NCI-H1436 (cell line): ENCODE measurements at places on chromosomes 2 and 18.

DNA sequence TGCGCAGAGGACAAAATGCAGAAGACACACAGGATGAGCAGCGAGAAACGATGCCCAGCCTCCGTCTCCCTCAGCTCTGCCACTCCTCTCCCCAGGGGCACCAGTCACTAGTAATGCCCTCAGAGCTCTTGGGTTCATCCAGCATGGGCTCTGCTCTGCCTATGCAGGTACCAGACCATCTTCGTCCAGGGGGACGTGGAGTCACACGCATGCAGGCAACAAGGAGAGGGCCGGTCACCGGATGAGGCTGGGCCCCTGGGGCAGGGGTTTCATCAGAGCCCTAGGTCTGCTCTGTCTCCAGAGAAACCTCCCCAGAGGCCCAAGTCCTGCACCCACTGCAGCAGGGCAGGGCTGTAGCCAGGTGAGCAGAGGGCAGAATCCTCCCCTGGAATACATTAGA lies 23.9 kb downstream of the RAB31 start:
- no peak for DNase-seq

GRCh38 chr2:29218550-29219125 lies 103.4 kb downstream of the CLIP4 start:
- DNase-seq = no peak

DNA sequence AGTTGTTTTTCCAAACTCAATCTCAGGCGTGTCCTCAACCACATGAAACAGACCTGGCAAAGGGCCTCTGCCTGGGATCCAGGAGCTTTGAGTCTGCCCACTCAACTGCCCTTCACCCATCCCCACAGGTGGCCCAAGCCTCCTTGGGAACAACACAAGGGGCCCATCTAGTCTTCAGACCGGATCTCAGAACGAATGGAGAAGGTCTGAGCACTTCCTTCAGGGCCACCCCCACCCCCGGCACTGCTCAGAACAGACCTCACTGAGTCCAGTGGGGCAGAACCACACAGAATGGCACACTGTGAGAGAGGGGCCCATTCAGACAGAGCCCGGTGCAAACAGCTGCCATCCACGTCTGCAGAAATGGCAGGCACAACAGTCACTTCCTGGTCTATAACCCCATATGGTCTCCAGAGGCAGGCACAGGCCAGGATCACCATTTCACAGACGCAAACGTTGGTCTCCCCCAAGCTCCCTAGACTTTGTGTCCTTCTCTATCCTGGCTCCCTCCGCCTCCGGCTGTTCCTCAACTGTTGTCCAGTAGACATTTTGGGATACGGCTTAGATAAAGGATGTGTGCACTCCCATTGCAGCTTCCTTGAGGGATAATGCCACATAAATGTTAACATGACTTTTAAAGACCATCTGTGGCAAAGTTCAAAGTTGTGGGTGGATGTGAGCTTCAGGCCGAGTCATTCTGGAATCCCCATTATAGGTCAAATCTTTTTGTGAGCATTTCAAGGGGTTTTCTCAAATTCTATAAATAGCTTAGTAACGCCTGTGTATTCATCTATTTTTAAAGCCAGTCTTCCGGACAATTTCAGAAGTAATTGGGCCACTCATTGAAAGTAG lies 149.7 kb downstream of the SMAD7 start:
- DNase-seq = no peak

DNA sequence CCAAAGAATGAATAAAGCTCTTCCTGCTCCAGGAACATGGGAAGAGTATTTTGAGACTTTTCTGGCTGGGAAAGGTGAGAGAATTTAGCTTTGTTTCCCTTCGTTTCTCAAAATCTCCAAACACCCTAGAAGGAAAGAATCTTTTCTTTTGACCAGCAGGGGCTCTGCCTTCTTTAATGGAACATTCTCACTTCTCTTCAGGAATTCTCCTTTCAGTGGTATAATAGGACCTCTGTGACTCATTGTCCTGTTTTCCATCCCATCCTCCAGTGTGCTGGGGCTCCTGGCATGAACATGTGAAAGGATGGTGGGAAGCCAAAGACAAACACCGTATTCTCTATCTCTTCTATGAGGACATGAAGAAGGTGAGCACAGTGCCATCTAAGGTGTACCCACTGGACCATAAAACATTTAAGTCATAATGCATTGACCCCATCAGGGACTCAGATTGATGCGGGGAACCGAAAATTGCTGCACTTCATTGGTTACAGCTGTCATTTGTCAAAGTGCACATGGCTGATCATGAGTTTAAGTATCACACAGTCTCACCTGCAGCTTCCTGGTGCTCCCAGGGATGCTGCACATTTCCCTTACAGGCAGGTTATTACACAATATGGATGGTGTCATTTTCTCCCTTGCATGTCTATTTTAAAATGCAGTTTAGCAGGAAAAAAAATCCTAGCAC lies 5.5 kb downstream of the SULT1C4 start:
- no peak for DNase-seq

- DNase-seq = no peak
Observed at GRCh38 chr2:137467246-137467862, 496.9 kb upstream of the HNMT start.

- no peak for DNase-seq
Observed at GRCh38 chr2:126413079-126413478, 242.9 kb upstream of the GYPC start.

- DNase-seq = no peak
Observed at GRCh38 chr2:187906021-187906420, 351.8 kb upstream of the TFPI start.

GRCh38 chr2:235630718-235631296 lies 137.0 kb downstream of the AGAP1 start:
- DNase-seq = no peak

DNA sequence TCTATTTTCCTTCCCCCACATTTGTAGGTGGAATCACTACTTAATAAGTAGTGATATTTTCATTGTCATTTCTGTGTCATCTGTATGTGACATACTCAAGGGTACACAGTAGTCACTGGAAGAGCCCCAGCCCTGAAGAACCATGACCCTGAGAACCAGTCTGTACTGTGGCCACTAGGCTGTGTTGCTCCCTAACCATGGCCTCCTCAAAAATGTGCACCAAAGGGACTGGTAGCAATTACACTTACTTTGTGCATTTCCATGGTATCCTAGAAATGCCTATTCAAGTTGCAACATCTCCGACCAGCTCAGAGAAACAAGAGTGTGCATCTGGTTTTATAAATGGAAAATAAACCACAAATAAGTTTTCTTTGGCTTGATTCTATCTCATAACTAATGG lies 155.1 kb downstream of the DOCK10 start:
- no peak for DNase-seq

DNA sequence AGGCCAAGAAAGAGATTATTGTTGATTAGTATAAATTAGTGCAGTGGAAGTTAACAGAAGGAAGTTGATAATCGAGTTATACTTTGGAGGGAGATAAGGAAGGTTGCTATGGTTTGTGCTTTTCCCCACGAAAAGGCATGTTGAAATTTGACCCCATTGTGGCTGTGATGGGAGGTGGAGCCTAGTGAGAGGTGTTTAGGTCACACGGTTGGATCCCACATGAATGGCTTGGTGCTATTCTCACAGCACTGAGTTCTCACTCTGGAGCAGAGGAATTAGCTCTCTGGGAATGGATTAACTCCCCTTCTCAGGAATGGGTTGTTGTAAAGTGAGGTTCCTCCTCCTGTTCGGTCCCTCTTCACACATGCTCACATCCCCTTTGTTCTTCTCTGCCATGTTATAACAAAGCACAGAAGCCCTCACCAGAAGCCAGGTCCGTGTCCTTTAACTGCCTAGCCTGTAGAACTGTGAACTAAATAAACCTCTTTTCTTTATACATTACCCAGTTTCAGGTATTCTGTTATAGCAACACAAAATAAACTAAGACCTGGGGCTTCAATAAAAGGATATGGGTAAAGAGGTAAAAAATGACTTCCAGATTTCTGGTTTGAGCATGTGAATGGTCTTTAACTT lies 21.9 kb downstream of the PIGN start:
- no peak for DNase-seq

GRCh38 chr2:65367524-65367923 lies 64.9 kb downstream of the SPRED2 start:
- DNase-seq = no peak

- DNase-seq = no peak
Observed at GRCh38 chr2:110197452-110197851, 7.4 kb downstream of the NPHP1 start.

- no peak for DNase-seq
Observed at GRCh38 chr18:64993695-64994094, 757.1 kb upstream of the CDH7 start.

- no peak for DNase-seq
Observed at GRCh38 chr2:11330457-11331142, 13.8 kb downstream of the ROCK2 start.

- no peak for DNase-seq
Observed at GRCh38 chr2:119197126-119197405, 26.6 kb upstream of the STEAP3 start.

GRCh38 chr2:46818141-46818621 lies 97.4 kb downstream of the MCFD2 start:
- no peak for DNase-seq
